RPMI7951 (cell line): ENCODE measurements at places on chromosomes 1 and 21. TPM values are rescaled to one million over a fixed set of nuclear protein-coding genes. Genes with fewer than 3 reads are reported as not detected.

DNA sequence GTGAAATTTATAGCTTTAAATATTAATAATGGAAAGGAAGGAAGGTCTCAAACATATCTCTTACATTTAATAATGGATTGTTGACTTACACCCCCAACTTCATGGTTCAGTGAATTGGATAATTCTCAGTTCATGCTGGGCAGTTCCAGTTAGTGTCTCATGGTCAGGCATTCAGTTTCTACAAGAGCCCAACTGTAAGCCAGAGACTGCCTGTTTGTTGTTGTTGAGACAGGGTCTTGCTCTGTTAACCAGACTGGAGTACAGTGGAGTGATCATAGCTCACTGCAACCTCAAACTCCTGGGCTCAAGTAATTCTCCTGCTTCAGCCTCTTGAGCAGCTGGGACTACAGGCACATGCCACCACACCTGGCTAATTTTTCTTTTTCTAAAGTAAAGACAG, 5.0 kb upstream of the DMAP1 start:
- DNase-seq: no peak

- no peak for DNase-seq
Measured at GRCh38 chr1:15764269-15764764, 5.7 kb downstream of the FBLIM1 start.

GRCh38 chr21:17612023-17612564, 607 bp downstream of the BTG3 start:
- DNase-seq: peak; percentile 36

DNA sequence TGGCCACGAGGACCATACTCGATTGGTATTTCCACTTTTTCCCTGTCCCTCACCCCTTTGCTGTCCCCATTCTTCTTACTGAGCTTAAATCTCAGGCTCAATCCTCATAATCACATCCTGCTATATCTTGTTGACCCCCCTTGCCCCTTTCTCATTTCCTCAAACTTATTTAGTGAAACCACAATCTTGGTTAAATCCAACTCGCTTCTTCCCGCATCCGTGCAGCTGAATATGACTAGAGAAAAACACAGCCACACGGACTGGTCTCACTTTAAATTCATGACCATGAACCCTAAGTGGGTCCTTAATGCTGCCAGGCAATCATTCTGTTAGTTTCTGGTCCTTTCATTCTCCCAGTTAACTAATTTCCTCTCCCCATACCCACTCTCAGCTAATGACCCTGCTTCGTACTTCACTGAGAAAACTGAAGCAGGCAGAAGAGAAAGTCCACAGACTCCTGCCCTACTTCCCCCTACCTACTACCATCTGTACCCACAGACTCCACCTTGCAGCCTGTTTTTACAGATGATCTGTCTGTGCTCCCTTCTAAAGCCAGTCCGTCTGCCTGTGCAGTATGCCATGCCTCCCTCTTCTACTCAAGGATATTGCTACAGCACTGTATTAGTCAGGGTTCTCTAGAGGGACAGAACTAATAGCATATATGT, 96.8 kb upstream of the LMO4 start:
- DNase-seq: no peak

DNA sequence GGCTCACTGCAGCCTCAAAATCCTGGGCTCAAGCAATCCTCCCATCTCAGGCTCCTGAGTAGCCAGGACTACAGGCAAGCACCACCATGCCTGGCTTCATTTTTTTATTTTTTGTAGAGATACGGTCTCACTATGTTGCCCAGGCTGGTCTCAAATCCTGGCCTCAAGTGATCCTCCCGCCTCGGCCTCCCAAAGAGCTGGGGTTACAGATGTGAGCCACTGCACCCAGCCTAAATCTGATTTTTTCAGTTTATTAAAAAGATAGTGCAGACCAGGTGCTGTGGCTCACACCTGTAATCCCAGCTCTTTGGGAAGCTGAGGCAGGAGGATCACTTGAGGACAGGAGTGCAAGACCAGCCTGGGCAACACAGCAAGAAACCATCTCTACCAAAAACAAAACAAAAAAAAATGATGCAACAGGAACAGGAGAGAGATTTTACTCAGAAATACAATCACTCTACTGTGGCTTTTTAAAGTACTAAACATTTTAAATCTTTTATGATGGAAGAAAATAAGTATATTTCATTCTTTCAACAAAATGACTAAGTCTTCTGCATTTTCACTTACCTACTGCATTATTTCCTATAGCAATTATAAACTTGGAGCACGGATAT, 1.9 kb downstream of the PSMG1 start:
- DNase-seq: no peak

DNA sequence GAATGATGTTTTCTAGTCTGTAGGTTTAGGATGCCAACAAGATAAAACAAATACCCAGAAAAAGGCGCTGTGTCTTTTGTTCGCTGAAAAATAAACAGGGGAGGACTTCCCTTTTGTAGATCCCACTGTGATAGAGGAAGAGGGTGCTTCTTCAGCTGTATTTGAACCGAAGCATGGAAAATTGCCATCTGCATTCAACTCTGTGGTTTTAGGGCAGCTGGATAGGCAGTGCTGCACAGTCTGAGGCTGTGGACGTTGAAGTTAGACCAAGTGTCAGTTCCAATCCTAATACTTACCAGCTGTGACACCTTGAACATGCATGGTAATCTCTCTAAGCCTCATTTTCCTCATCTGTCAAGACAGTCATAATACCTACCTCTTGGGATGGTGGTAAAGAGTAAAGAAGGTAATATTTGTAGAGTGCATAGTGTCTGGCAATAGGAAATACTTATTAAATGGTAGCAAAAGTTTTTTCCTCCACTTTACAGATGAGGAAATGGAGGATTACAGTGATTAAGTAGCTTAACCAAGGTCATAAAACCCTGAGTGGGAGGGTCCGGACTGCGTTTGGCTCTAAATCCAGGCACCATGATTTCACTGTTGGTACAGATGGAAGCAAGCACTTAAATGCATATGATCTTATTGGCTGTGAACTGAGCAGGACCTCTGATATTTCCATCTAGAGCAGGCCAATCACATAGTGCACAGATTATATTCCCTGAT, 48.5 kb downstream of the UTP25 start:
- DNase-seq: peak; percentile 85

GRCh38 chr1:224212618-224213061, 29.6 kb downstream of the DEGS1 start:
- DNase-seq: no peak

DNA sequence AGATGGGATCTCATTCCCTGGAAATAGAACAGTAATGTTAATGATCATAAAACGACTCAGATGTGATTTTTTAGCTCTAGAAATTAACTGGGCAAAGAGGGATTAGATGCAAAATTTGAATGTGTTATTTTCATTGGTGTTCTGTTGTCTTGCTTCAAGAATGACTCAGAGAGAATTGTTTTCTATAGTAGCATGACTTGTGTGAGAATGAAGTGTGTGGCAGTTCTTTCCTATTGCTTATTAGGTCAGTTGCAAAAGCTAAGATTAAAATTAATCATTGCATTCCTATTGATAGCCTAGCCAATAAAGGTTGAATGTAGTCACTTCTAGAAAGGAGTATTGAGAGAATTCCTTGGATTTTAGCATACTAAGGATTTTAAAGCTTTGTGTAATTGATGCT, 22.9 kb downstream of the SPEN start:
- no peak for DNase-seq

DNA sequence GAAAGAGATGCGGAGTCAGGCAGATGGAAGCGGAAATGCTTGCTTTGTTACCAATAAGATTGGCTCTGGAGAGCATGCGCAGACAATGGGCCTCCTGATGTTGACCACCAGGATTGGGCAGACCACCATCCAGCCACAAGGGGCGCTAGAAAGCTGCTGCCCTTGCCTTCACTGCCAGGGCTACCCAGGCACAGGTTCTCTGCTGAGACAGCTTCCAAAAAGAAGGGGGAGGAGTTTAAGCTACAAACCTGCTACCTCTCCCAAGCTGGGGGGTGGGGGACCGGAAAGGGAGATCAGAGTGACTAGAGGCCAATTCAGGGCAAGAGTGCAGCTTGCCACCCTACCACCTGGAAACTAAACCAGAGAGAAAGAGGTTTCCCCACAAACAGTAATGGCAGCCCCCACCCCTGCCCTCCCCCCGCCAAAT, 369.7 kb downstream of the RRAGC start:
- peak; percentile 16 for DNase-seq

DNA sequence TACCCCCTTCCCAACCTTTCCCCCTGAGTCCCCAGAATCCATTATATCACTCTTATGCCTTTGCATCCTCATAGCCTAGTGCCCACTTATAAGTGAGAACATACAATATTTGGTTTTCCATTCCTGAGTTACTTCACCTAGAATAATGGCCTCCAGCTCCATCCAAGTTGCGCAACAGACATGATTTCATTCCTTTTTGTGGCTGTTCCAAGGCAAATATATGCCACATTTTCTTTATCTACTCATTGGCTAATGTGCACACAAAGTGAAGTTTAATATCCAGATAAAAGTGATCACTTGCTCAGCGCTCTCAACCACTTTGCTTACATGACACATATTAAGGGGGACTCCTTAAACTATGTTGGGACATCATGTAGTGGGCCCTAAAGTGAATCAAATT, 72.4 kb upstream of the TIAM1 start:
- DNase-seq: no peak

GRCh38 chr1:231690059-231690458, 63.5 kb downstream of the DISC1 start:
- no peak for DNase-seq

DNA sequence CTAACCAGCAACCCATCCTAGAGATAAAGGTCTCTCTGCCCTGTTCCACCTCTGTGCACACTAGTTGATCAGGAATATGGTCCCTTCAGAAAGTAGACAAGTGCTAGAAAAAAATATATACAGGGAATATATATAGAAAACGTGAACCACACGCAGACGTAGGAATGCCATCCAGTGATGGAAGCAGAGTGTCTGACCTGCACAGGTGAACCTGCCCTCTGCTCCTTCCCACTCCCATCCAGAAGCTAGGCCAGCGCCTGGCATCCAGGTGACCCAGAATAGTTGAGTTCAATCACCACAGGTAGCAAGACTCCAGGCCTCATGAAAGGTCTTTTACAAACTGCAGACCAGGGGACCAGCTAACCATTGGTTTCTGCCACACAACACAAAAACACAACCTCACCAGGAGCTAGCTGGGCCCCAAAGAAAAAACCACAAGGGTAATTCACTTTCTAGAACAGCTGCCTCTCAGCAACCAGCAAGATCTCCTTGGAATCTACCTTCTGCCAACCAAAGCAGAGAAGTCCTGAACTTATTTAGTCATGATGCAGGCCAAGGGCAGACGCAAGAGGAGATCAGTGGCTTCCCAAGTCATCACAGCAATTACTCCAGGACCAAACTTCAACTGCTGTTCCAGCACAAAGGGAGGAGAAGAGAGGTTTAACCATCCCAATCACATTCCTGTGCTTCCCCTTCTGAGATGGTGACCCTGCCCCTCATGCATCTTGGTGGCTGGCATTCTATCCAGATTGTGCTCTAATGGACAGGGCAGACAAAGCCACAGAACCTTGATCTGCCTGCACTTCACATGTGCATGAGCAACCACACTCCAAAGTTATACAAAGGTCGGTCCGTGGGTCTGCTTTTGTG, 53.0 kb downstream of the GPR161 start:
- DNase-seq: no peak

DNA sequence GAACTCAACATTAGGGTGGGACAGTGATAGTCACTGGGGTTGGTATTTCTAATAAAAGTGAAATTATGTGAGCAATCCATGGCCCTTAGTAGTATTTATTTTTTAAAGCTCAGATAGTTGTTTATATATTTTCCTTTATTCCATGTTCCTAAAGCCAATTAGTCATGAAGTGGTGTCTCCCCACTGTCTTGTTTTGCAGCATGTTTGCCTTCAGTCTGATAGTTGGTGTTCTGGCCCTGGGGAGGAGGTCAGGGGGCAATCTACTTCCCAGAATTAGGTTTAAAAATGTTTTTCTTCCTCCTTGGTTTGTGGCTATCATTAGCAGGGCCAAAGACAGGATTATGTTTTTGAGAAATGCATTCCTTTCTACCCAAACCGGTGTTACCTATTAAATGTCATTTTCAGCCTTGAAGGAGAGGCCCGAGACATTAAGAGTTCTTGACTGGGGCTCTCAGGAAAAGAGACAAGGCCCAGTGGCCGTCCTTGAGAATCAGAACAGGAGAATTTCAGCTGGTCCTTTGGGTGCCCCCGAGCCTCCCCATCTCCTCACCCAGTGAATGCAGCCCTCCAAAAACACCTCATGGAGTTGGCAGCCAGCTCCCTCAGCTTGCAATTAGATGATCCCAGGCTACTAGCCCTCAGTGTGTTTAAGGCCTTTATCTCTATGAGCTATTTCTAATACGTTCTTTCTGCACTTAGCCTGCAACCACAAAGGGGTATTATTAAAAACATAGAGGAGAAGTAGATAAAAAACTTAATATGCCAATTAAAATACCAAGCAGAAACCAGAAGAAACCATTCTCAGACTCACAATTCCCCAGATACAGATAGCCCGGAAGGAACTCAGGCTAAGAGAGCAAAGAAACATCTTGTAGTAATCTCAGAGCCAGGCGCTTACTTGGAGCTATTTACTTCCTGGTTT, 71.3 kb upstream of the NGF start:
- DNase-seq: no peak

GRCh38 chr1:25971811-25972180, 26.1 kb downstream of the PAFAH2 start:
- no peak for DNase-seq

DNA sequence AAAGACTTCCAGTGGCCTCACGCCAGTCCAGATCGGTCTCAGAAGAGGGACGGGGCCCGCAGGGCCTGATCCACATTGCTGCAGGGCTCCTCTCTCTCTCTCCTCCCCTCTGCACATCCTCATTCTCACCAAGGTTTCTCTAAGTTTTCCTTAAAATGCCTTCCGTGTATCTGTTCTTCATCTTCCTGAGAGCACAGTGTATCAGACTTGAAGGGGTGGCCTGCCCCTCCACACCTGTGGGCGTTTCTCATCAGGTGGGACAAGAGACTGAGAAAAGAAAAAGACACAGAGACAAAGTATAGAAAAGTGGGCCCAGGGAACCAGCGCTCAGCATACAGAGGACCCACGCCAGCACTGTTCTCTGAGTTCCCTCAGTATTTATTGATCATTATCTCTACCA, 66.4 kb downstream of the PRKAB2 start:
- DNase-seq: no peak

GRCh38 chr1:32749332-32749731, 46.8 kb upstream of the SYNC start:
- DNase-seq: no peak

- no peak for DNase-seq
Measured at GRCh38 chr1:156700736-156701531, 4.4 kb downstream of the CRABP2 start.

DNA sequence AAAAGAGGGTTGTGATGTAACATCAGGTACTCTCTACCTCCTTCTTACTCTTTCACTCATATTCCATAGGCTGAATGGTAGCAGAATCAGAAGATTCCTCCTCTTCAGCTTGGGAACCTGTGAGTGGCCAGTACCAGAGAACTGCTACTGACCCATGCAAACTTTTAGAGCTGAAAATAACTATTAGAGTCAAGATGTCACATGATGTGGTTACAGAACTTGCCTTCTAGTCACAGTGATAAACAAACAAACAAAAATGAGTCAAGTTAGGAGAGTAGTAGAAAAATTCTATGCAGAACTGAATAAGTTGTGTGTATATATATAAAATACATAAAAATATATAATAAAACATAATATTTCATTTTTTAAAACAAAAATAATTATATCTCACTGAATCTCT, 47.6 kb upstream of the RGS1 start:
- DNase-seq: no peak

The RHD gene
- total RNA-seq: not detected in 2 replicates

The CTXND2 gene
- total RNA-seq: not detected in 2 replicates

The CR1L gene
- 0.24 TPM in 1 of 2 replicates, not detected in the other for total RNA-seq

The ROR1 gene
- total RNA-seq: 9.0 and 10.5 TPM in 2 replicates

The HOOK1 gene
- total RNA-seq: not detected in 2 replicates

The S100A12 gene
- total RNA-seq: not detected in 2 replicates

The RNU1-4 gene
- under 0.01 TPM in 1 of 2 replicates, not detected in the other for total RNA-seq

The KCNAB2 gene
- 4.0 and 5.5 TPM in 2 replicates for total RNA-seq

The MRPL20 gene
- 227 and 241 TPM in 2 replicates for total RNA-seq

The CLCA4 gene
- not detected in 2 replicates for total RNA-seq
